ENCODE measurements at places on chromosomes 16 and 17.
A peak's percentile ranks its signal among the peaks of the same experiment; 100 is the strongest.

DNA sequence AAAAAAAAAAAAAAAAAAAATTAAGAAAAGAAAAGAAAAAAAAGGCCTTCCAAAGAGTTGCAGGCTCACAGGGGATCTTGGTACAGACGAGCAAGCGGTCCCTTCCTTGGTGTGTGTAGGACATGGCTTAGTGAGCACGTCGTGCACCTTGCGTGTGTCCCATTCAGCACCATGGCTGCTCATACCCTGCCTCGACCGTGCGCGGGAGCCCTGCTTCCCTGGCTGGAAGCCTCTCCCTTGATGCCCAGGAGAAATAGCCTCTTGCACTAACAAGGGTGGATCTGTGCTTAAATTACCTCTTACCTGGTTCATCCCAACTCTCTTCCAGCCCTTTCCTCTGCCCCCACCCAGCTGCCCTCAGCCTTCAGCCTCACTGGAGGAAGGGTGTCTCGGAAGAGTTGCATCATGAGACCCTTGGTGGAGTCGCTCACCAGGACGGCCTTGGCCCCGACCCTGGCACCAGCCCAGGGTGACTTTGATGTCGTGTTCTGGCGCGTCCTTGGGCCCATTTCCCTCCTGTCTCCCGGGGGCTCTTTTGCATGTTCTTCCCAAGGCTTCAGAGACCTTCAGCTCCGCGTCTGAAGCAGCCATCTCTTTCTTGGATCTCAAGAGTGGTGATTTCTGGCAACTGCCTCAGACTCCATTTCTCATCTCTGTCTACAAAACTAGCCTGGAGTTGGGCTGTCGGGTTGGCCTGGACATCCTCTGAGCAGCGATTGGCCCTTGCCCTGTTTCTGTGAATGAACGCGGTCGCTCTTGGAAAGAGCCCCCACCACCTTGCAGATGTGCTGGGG is 127.2 kb downstream of the CMIP start:
- DNase-seq: no peak

DNA sequence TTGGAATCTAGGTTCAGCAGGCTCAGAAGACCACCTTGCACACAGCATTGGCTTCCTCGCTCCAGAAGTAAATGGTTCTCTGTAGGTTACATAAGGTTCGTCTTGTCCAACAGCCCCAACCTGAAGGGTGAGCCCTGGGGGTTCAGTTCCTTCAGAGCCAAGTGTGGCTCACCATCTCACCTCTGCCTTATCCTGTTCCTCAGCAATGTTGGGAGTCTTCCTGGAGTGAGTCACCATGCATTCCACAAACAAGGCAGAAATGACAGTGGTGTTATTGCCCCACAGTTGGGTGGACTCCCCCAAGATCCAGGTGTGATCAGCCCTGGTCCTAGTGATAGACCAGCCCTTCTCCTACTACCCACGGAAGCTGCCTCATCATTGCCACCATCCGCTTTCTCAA is 26.8 kb upstream of the SMPD3 start:
- no peak for DNase-seq

- no peak for DNase-seq
These were observed 26.6 kb upstream of the GPRC5B start for GRCh38 chr16:19911204-19911603.

GRCh38 chr17:3035256-3035967 is 28.0 kb downstream of the OR1D5 start:
- DNase-seq: no peak

GRCh38 chr17:15453246-15453645 is 14.2 kb downstream of the CDRT4 start:
- DNase-seq: no peak

GRCh38 chr17:63476459-63476853 is 405 bp upstream of the ACE start:
- no peak for DNase-seq

DNA sequence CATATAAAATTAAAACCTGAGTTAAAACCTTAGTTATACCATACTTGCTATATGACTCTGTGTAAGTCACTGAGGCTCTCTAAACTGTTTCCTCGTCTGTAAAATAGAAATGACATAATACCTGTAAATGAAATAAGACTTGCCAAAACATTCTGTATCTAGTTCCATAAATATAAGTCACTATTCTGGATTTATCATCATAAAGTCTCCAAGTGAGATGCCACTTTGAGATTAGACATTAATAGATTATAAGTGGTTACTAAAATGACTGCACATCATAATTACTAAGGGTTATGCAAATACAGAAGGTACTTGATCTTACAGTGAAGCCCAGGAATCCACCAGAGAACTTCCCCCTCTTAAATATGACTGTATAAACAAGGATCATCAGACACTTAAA is 12.0 kb upstream of the BRIP1 start:
- DNase-seq: no peak

DNA sequence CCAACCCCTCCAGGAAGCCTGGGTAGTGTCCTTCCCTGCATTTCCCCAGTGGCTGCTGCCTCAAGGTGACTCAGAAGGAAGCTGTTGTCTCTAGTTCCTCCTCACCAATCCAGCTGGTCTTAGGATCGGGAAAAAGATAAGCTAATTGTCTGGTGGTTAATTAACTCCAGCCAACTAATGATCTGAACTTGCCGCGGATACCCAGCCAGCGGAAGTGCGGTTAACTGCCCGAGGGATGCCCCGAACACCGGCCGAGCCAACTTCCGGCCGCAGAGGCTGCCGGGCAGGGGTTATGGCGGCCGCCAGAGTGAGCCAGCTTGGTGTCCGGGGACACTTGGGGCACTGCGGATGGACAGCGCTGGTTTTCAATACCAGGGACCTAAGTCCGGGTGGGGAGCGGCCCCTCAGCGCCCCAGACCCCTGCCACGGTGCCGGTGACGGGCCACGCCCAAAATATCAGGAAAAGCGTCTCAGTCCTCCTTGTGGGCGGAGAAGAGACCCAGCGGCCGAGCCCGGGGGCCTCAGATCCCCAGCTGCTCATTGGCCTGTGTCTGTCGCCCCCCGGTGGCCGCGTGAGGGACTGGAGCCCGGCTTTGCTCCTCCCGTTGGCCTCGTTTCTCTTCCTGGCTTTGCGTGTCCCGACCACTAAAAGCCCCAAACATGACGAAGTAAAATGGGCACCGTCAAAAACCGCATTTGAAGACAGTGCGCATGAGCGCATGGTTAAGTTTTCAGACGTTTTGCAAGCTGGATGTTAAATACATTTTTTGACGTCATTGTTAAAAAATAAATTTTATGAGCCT is 10.2 kb upstream of the PRSS22 start:
- DNase-seq: peak; percentile 81

GRCh38 chr17:15112846-15113617 is 152.1 kb downstream of the PMP22 start:
- no peak for DNase-seq

GRCh38 chr16:78437352-78437968 is 338.0 kb downstream of the WWOX start:
- peak; percentile 4 for DNase-seq

- no peak for DNase-seq
These were observed 16.5 kb upstream of the NSMCE1 start for GRCh38 chr16:27284865-27285675.

DNA sequence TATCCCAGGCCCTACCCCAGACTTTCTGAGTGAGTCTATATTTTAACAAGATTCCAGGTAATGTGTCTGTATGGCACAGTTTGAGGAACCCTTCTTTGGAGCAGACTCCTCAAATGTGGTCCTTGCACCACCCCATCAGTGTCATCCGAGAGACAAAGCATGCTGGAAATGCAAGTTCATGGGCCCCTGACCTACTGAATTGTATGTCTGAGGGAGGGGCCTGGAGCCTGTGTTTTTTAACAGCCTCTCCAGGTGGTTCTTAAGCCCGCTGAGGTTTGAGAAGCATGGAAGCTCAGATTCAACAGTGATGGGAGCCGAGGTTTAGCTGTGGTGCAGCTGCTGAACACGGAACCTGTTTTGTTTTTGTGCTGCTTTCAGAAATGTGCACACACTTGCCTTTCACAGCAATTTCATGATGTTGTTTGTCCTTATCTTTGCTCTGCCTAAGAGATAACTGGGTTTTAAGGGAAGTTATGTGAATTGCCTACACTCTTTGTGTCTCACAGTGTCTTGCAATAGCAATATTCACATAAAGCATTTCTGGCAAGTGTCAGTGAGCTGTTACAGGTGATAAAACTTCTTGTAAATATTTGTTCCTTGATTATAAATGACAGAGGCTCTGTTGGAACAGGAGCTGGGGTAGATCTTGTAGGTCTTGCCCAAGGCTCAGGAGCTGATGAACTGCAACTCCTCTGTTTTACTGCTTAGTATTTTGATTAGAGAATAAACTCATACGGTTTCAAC is 32.0 kb upstream of the IL34 start:
- no peak for DNase-seq

GRCh38 chr16:82810077-82810476 is 183.3 kb downstream of the CDH13 start:
- no peak for DNase-seq

GRCh38 chr16:79372503-79373184 is 227.9 kb downstream of the MAF start:
- DNase-seq: no peak

GRCh38 chr16:66516808-66517585 is 32.9 kb downstream of the TK2 start:
- DNase-seq: peak; percentile 54

DNA sequence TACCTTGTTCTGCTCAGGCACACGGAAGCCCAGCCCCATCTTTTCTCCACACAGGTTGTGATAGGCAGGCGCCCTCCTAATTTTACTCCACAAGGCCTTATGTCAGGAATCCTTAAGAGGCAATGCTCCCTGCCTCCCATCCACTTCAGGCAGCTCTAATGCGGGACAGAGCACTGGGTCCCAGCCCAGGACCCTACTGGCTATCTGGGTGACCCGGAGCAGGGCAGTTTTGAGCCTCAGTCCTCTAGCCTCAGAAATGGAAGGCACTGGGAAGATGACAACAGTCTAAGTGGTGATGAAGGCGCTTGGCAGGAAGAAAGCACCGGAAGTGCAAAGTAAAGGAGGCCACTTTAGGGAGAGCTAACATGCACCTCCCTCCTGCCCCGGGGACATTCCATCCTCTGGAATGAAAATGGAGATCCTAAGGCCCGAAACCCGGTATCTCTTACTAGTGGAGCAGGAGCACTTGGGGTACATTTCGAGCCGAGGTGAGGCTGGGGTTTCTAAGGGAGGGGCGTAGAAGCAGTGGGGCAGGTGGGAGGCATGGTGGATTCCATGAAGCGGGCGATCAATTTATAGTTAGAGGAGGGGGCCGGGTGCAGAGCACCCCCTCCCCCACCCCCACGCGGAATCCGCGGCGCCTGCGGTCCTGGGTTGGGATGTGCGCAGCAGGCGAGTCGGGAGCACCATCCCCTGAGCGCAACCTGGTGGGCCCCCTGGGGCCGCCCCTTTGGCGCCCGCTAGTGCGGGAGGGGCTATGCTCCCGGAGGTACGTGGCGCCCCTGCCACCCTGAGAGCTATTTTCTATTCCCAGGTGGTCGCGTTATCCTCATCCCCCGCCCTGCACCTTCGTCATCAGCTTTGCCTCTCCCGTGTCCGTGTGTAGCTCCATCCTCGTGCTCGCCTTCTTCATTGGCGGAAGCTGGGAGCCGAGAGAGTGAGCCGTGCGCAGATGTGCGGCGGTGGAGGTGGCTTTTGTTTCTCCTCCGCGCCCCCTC is 4.9 kb downstream of the MT1F start:
- no peak for DNase-seq

DNA sequence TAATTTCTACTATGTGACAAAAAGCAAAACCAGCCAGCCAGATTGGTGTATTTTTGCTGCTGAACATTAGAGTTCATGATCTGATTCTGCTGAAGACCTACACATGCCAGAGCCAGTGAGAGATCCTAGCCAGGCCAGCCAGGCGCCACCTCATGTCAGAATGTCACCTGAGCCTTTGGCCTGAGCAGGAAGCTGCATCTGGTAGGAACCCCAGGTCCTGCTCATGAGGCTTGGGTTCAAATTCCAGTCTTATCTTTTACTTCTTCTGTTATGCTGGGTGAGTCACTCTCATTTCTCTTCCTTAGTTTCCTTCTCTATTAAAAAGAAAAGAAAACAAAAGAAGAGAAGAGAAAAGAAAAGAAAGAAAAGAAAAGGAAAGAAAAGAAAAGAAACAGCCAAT is 585.1 kb upstream of the CDH5 start:
- no peak for DNase-seq

GRCh38 chr17:79047923-79048825 is 24.2 kb downstream of the C1QTNF1 start:
- DNase-seq: no peak
